ENCODE measurements at places on chromosomes 7 and 10. TPM values are rescaled to one million over a fixed set of nuclear protein-coding genes. Genes with fewer than 3 reads are reported as not detected.

DNA sequence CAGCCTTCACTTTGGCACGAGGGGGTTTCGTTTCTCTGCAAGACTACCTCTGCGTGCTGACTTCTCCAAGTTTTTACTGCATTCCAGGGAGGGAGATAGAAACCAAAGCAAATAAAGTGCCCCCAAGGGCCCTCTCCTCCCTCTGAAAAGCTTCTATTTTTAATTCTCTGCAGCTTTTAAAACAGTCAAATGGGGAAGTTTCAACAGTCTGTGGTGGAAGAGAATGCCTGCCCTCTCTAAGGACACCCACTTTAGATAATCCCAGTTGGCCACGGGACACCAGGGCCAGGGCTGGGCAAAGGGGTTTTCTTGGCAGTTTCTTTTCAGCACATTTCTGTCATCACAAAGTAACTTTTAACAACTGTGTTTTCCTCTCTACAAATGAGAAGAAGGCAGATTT is 386.7 kb upstream of the NPVF start:
- DNase-seq, result no peak

GRCh38 chr10:11553773-11554381 is 57.6 kb downstream of the USP6NL start:
- DNase-seq, result no peak

GRCh38 chr7:122972056-122972455 is 23.4 kb downstream of the TAS2R16 start:
- no peak for DNase-seq

DNA sequence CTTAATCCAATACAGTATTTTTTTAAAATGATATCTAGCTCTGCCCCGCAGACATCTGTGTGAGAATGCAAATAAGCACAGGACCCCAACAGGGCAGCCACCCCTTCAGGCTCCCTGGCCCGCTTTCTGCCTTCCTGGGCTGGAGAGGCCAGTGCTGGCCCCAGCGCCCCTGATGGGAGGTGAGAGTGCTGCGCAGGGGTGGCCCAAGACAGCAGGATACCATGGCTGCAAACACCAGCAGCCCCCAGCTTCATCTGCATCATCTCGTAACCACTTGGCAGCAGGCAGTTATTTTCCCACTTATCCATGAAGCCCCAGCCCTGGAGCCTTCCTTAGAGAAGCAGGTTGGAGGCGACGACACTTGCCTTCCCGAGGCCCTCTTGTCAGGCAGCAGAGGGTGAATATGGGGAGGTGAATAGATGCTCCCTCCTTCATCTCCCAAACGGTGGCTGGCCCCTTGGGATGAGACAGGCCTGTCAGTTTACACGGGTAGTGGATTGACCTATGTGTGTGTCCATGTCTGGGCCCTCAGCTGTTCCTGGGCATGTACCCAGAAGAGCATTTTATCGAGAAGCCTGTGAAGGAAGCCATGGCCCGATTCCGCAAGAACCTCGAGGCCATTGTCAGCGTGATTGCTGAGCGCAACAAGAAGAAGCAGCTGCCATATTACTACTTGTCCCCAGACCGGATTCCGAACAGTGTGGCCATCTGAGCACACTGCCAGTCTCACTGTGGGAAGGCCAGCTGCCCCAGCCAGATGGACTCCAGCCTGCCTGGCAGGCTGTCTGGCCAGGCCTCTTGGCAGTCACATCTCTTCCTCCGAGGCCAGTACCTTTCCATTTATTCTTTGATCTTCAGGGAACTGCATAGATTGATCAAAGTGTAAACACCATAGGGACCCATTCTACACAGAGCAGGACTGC is 71.2 kb downstream of the ALOX5 start:
- DNase-seq, result no peak

- DNase-seq, result peak; percentile 80
Measured at GRCh38 chr10:117449636-117450035, 74.4 kb upstream of the PDZD8 start.

DNA sequence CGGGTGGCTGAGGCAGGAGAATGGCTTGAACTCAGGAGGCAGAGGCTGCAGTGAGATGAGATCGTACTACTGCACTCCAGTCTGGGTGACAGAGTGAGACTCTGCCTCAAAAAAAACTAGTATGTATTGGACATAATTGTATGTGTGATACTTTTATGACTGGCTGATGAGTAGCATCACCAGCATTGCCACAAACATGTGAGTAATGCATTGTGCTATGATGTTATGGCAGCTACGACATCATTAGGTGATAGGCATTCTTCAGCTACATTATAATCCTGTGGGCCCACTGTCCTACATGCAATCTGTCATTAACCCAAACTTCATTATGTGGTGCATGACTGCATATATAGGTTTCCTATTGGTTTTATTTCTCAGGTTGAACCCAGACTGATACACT is 352.4 kb downstream of the GALNT17 start:
- DNase-seq, result no peak

DNA sequence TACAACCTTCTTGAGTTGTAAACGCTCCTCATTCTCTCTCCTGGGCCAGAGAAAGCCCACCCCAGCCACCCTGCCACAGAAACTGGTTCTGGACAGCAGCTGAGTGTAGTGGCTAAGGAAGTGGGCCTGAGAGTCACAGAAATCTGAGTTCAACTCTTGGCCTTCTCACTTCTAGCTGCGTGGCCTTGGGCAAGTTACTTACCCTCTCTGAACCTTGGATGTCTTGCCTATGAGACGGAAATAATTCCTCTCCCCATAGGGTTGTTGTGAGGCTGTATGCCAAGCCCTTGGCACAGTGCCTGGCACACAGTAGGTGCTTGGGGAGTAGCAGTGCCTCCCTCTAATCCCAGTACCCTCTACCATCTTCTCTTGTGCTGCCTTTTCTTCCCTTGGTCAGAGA is 51.5 kb downstream of the ADAMTS14 start:
- no peak for DNase-seq

- DNase-seq, result no peak
Measured at GRCh38 chr7:19110026-19110730, 7.3 kb downstream of the TWIST1 start.

DNA sequence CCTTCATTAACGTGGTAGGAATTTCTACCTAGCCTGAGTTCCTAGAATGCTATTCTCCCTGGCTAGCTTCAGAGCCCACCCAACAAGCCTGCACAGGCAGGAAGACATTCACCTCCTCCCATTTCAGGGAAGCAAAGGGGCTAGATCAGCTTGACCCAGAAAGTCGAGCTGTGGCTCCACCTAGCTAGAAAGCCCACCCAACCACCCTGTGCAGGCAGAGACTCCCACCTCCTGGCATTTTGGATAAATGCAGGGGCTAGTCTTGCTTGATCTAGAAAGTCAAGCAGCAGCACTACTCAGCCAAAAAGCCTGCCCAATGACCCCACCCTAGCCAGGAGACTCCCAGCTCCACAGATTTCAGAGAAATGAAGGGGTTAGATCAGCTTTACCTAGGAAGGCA is 479.5 kb downstream of the SDK1 start:
- DNase-seq, result no peak

- no peak for DNase-seq
Measured at GRCh38 chr10:14654821-14655382, 119.8 kb downstream of the FAM107B start.

GRCh38 chr10:112446055-112446854 is 459 bp downstream of the ZDHHC6 start:
- DNase-seq, result no peak

- no peak for DNase-seq
Measured at GRCh38 chr10:118732245-118733165, 22.3 kb downstream of the CACUL1 start.

DNA sequence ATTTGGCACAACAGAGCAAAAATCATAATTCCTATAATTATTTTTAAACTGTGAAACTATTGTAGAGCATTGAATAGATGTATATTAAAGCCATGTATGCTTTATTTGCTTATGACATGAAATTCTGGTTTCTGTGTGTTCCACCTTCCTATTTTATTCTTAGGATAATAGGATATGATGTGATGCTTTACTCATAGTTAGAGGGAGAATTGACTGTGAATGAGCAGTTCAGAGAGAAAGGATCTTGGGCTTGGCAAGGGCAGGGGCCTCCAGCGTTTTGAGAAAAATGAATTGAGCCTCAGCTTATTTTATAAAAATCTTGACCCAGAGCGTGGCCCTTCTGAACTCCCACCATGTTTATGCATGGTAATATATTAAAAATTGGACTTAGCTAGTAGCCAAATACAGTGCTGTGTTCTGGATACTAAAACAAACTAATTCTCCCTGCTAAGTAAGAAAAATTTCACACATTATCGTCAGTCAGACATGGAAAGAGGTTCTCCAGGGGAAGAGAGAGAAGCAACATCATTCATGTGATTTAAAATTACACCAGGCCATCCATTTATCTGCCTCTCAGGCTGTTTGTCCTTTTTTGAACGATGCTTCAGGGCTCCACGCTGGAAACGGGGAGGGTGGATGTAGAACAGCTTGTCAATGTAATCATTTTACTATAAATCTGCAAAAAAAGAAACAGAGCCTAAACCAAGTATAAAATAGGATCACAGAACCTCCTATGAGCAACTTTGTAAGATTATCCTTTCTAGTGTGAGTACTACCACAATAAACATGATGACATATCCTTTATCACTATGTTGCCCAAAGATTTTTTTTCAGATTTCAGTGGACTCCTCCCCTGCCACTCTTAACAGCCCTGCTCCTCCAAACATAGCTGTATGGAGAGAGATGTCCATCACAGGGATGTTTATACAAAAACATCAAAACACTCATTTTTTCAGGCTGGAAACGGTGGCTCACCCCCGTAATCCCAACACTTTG is 258.1 kb upstream of the C7orf33 start:
- no peak for DNase-seq

DNA sequence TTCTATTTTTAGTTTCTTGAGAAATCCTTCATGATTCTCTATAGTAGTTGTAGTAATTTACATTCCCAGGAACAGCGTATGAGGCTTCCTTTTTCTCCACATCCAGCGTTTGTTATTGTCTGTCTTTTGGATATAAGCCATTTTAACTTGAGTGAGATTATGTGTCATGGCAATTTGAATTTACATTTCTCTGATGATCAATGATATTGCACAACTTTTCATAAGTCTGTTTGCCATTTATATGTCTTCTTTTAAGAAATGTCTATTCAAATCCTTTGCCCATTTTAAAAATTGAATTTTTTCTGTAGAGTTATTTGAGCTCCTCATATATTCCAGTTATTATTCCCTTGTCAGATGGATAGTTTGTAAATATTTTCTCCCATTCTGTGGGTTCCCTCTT is 285.1 kb downstream of the REEP3 start:
- DNase-seq, result no peak

GRCh38 chr7:122913608-122914007 is 27.3 kb upstream of the CADPS2 start:
- no peak for DNase-seq

DNA sequence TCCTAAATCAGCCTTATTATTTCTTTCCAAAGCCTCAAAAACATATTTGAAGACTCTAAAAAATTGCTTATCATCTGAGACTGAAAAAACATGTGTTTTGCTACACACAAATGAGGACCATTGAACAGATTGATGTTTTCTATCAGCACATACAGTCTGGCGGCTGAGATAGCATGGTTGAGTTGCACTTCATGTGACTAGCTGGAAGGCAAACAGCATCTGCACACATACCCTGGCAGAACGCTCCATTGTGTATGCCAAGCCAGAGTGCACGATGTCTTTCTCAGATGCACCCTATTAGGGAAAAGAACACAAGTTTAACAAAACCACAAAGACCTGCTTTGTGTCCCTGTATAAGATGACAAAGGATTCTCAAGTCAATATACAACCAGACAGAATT is 33.0 kb downstream of the FAM25A start:
- no peak for DNase-seq

The CTNNA3 gene
- total RNA-seq, result not detected

The SLC13A1 gene
- not detected for total RNA-seq

The TYSND1 gene
- 3.5 TPM for total RNA-seq

The MBL2 gene
- total RNA-seq, result not detected

The PLAC9 gene
- total RNA-seq, result 0.40 TPM

The TUBB8 gene
- not detected for total RNA-seq

The MYO3A gene
- total RNA-seq, result not detected

The SPDYE11 gene
- total RNA-seq, result not detected

The CPN1 gene
- total RNA-seq, result not detected

Data from lung microvascular endothelial cell (primary cell).